Tibial artery (tissue), 4 donors: ENCODE measurements at places on chromosomes 16 and 17.
A peak's percentile ranks its signal among the peaks of the same experiment; 100 is the strongest.

GRCh38 chr17:33438139-33438538 is 145.0 kb upstream of the ASIC2 start:
- DNase-seq, result no peak
- H3K4me3 ChIP-seq, result no peak overlapping the region
- no peaks in the 10 kb centered on the region for H3K27me3 ChIP-seq
- no peak overlapping the region for H3K27ac ChIP-seq
- no peaks in the 10 kb centered on the region for H3K36me3 ChIP-seq

- peak; percentile 24 for DNase-seq
- H3K36me3 ChIP-seq, result no peaks in the 10 kb centered on the region
- H3K27ac ChIP-seq, result no peak overlapping the region
- no peak overlapping the region for H3K4me3 ChIP-seq
These were observed 11.0 kb downstream of the ACSM3 start for GRCh38 chr16:20774703-20775362.

DNA sequence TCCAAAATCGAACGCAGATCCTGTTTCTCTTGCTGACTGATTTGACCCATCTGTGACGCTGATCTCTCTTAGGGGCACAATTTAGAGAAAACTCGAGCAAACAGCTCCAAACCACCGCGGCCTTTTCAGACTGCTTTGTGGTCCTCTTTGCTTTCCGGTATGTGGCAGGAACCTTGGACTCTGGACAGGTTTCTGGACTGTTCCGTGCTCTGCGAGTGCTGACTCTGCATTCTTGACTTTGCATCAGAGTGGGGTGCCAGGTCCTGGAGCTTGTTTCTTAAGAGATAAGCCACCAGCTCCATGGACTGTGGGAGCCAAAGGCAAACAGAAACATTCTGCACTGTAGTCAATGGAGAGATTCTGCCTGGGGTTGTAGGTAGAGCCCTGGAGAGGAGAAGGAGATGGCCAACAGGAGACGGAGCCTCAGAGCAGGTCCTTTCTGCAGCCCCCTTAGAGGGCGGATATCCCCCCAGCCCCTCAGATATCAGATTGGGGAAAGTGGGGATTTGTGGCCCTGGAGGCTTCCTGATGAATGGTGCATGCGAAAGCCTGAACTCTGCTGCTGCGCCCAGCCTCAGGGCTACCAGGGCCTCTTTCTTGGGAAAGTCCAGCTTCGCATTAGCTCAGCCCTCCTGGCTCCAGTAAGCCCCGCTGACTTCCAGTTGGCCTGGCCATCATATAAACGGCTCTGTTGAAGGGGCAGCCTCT is 65.6 kb downstream of the WIPI1 start:
- peaks cover 3% of the 10 kb centered on the region for H3K4me1 ChIP-seq
- H3K27ac ChIP-seq, result no peak overlapping the region

- H3K27ac ChIP-seq, result no peak overlapping the region
- no peaks in the 10 kb centered on the region for H3K36me3 ChIP-seq
- H3K27me3 ChIP-seq, result no peaks in the 10 kb centered on the region
- H3K4me1 ChIP-seq, result no peaks in the 10 kb centered on the region
- DNase-seq, result no peak
These were observed 82.0 kb downstream of the MRM1 start for GRCh38 chr17:36683387-36683786.

- H3K27me3 ChIP-seq, result no peaks in the 10 kb centered on the region
- H3K4me1 ChIP-seq, result no peaks in the 10 kb centered on the region
- H3K4me3 ChIP-seq, result no peak overlapping the region
- no peak overlapping the region for H3K27ac ChIP-seq
These were observed 2.0 kb upstream of the SYNGR2 start for GRCh38 chr17:78166416-78166815.

DNA sequence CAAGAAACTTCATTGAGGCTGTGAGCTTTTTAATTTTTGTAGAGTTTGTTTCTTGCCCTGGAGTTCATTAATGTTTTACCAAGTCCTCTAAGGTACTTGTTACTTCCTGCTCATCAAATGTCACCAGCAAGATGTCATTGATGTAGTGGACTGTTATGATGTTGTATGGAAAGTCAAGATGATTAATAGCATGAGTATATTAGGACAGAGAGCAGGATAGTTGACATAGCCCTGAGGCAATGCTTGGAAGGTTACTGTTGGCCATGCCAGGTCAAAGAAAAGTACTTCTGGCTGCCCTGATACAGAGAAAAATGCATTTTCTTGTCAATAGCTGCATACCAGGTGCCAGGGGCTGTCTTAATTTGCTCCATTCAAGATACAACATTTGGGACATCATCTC is 6.7 kb downstream of the KRTAP1-5 start:
- H3K4me1 ChIP-seq, result no peaks in the 10 kb centered on the region
- H3K4me3 ChIP-seq, result no peak overlapping the region

GRCh38 chr16:88812513-88813268 is 963 bp upstream of the APRT start:
- H3K4me3 ChIP-seq, result peak overlapping the region; percentile 77
- H3K27me3 ChIP-seq, result no peaks in the 10 kb centered on the region
- peak overlapping the region; percentile 91 for H3K27ac ChIP-seq
- DNase-seq, result peak; percentile 64

GRCh38 chr17:17606416-17607000 is 15.0 kb upstream of the PEMT start:
- no peak for DNase-seq
- no peak overlapping the region for H3K4me3 ChIP-seq
- peaks cover 3% of the 10 kb centered on the region for H3K27me3 ChIP-seq
- H3K36me3 ChIP-seq, result no peaks in the 10 kb centered on the region
- no peak overlapping the region for H3K27ac ChIP-seq

GRCh38 chr17:27354051-27354490 is 60.2 kb downstream of the WSB1 start:
- H3K36me3 ChIP-seq, result no peaks in the 10 kb centered on the region
- no peaks in the 10 kb centered on the region for H3K27me3 ChIP-seq
- DNase-seq, result no peak
- peak overlapping the region; percentile 87 for H3K4me3 ChIP-seq
- H3K4me1 ChIP-seq, result no peaks in the 10 kb centered on the region

- no peaks in the 10 kb centered on the region for H3K36me3 ChIP-seq
- peak overlapping the region; percentile 85 for H3K4me3 ChIP-seq
- no peaks in the 10 kb centered on the region for H3K27me3 ChIP-seq
- no peak for DNase-seq
- peaks cover 32% of the 10 kb centered on the region for H3K4me1 ChIP-seq
These were observed 968 bp downstream of the RIPOR1 start for GRCh38 chr16:67529582-67530012.

DNA sequence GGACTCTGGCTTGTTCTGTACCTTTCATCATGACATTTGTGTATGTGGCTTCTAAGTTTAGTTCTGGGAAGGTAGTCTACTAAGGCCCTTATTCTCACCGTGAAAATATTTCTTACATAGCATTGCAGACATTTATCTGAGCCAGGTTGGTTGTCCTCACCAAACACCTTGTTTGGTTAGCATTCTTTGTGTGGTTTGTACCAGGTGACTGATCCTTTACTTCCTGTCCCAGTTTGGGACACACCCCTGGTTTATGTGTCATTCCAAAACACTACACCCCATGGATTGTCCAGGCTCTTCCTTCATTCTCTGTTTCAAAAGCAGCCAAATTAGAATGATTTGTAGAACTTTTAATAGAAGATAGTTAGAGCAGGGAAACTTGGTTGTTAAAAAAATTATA is 23.2 kb upstream of the DUSP14 start:
- peaks cover 79% of the 10 kb centered on the region for H3K36me3 ChIP-seq
- no peak overlapping the region for H3K27ac ChIP-seq
- H3K27me3 ChIP-seq, result no peaks in the 10 kb centered on the region

GRCh38 chr16:11384956-11385586 is 39.8 kb downstream of the RMI2 start:
- no peaks in the 10 kb centered on the region for H3K36me3 ChIP-seq
- DNase-seq, result no peak
- H3K4me1 ChIP-seq, result no peaks in the 10 kb centered on the region
- H3K4me3 ChIP-seq, result no peak overlapping the region

- H3K27ac ChIP-seq, result peak within 1 kb of the TSS; percentile 90
- H3K27me3 ChIP-seq, result no peaks in the 10 kb centered on the region
- H3K4me3 ChIP-seq, result peak within 1 kb of the TSS; percentile 74
- H3K4me1 ChIP-seq, result peaks cover 31% of the 10 kb centered on the region
- peaks cover 2% of the 10 kb centered on the region for H3K36me3 ChIP-seq
These were observed at the start of gene TMEM256 for GRCh38 chr17:7403977-7404736. Gene TMEM256 (minus strand): TSS chr17:7404097. CDS start chr17:7404084, 13 bp downstream.

GRCh38 chr16:2178321-2179106 is 17.9 kb downstream of the CASKIN1 start:
- H3K36me3 ChIP-seq, result peaks cover 46% of the 10 kb centered on the region
- no peak for DNase-seq
- H3K4me3 ChIP-seq, result no peak overlapping the region
- H3K4me1 ChIP-seq, result no peaks in the 10 kb centered on the region
- peaks cover 14% of the 10 kb centered on the region for H3K27me3 ChIP-seq

GRCh38 chr16:79540825-79541595 is 59.5 kb downstream of the MAF start:
- no peak for DNase-seq
- no peaks in the 10 kb centered on the region for H3K4me1 ChIP-seq
- no peaks in the 10 kb centered on the region for H3K36me3 ChIP-seq
- H3K27ac ChIP-seq, result no peak overlapping the region
- no peak overlapping the region for H3K4me3 ChIP-seq

- peak overlapping the region; percentile 26 for H3K4me3 ChIP-seq
- H3K4me1 ChIP-seq, result no peaks in the 10 kb centered on the region
- H3K27ac ChIP-seq, result no peak overlapping the region
- H3K36me3 ChIP-seq, result no peaks in the 10 kb centered on the region
- no peaks in the 10 kb centered on the region for H3K27me3 ChIP-seq
These were observed 495.5 kb upstream of the ZFHX3 start for GRCh38 chr16:73543331-73543969.

DNA sequence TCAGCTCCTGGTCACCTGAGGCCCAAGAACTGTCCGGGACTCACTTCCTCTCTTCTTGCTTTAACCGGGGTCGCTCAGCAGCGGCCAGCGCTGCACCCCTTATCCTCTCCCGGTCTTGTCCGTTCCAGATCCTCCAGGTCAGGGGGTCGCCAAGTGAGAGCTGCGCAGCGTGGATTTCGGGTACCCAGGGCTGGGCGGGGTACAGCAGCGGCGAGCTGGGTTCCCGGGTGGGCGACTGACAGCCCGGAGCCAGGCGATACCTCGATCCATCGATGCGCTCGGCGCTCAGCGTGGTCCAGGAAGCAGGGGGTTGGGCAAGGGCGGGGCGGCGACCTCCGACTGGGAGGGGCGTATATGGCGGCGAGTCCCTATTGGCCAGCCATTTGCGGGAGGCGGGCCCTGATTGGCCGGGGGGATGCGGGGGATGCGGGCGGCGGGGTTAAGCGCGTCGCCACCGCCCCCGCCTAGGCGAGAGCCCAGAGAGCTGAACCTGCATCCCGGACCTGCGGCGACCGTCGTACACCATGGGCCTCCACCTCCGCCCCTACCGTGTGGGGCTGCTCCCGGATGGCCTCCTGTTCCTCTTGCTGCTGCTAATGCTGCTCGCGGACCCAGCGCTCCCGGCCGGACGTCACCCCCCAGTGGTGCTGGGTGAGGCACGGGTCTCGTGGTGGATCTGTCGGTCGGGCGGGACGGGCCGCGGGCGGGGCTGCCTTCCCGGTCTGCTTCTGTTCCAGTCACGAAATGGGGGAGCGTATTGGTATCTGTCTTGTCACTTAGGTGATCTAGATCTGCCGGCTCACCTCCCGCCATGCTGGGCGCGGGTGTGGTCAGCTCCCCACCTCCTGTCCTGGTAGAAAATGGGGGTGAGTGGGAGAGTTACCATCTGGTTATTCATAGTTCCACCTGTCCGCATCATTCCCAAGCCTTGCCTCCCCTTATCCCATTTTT is at the start of gene PLA2G15:
Gene PLA2G15 (plus strand): TSS at position 471 of the 951 bp plus-strand sequence. CDS start 54 bp downstream, at position 525.
- H3K27me3 ChIP-seq, result no peaks in the 10 kb centered on the region
- peaks cover 17% of the 10 kb centered on the region for H3K36me3 ChIP-seq
- peak within 1 kb of the TSS; percentile 95 for H3K4me3 ChIP-seq

DNA sequence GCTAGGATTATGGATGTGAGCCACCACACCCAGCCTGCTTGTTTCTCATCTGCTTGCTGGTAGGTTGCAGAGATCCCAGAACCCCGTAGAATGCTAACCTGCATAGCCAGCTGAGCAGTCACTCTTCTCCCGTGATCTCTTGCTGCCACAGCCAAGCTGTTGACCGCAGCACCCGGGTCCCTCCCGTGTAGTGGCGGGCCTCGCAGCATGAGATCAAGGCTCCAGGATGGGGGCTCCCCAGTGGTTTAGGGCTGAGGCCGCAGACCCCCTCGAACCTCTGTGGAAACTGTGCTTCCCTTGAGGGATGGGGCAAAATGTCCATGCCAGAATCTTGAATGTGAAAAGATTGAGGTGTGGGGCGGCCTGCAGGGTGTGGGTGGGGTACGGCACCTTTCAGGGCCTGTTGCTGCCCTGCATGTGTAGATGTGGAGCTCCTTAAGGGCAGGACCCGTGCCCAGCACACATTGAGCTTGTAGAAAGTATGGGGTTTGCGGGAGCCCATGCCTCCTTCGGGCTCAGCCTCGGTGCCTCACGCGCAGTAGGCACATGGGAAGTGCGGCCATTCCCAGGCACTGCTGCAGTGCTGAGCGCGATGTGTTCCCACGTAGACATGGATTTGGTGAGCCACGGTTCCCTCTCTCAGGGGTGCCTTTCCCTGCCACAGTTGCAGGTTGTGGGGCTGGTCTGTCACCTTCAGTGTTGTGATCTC is 99.9 kb downstream of the BANP start:
- no peaks in the 10 kb centered on the region for H3K4me1 ChIP-seq
- H3K4me3 ChIP-seq, result no peak overlapping the region
- no peak overlapping the region for H3K27ac ChIP-seq
- DNase-seq, result no peak
- peaks cover 53% of the 10 kb centered on the region for H3K36me3 ChIP-seq

GRCh38 chr16:19499481-19499880 is 22.4 kb downstream of the GDE1 start:
- DNase-seq, result no peak
- peaks cover 33% of the 10 kb centered on the region for H3K36me3 ChIP-seq
- H3K4me3 ChIP-seq, result no peak overlapping the region
- H3K27ac ChIP-seq, result no peak overlapping the region
- no peaks in the 10 kb centered on the region for H3K27me3 ChIP-seq
- H3K4me1 ChIP-seq, result no peaks in the 10 kb centered on the region

DNA sequence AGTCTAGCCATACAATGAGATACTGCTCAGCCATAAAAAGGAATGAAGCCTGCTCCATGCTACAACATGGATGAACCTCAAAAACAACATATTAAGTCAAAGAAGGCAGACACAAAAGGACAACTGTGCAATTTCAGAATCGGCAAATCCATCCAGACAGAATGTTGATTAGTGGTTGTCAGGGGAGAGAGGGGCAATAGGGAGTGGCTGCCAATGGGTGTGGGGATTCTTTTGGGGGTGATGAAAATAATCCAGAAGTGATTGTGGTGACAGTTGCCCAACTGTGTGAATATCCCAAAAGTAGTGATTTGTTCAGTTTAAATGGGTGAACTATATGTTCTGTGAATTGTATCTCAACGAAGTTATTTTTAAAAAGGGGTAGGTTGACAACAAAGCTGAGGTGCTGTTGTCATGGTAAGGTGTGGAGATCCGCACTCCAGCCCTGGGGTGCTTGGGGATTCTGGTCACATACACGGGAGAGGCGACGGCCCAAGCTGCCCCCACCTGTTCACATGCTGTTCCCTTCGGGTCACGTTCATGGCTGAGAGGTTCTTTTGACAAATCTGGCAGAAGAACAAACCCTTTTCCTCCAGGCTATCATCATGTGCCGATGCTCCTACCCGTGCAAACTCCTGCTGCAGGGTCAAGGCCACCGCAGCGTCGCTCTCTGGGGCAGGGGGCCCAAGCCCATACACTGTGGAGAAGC is 9.6 kb downstream of the SLX4 start:
- peaks cover 48% of the 10 kb centered on the region for H3K36me3 ChIP-seq
- no peaks in the 10 kb centered on the region for H3K27me3 ChIP-seq
- DNase-seq, result no peak
